AML-193 (cell line): ENCODE measurements at places on chromosomes 13 and 19.
A peak's percentile ranks its signal among the peaks of the same experiment; 100 is the strongest.

GRCh38 chr19:31444931-31445330, 95.7 kb upstream of the TSHZ3 start:
- no peak for DNase-seq

DNA sequence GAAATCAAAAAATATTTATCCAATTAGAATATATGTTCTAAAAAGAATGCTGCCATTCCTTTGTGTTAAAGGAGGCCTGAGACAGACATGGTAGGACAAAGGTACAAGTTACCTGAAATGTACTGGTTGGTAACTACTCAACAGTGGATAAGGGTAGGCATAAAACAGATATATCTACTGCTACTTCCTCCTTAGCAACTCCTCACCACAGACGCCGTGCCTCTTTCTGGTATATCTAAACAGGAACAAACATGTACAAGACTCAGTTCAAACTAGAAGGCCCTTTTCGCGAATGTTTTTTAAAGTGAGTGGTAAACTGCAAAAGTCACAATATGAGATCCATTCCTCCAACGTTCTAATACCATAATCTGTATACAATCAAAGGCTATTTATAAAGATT, 86.9 kb downstream of the TBC1D4 start:
- peak; percentile 82 for DNase-seq

DNA sequence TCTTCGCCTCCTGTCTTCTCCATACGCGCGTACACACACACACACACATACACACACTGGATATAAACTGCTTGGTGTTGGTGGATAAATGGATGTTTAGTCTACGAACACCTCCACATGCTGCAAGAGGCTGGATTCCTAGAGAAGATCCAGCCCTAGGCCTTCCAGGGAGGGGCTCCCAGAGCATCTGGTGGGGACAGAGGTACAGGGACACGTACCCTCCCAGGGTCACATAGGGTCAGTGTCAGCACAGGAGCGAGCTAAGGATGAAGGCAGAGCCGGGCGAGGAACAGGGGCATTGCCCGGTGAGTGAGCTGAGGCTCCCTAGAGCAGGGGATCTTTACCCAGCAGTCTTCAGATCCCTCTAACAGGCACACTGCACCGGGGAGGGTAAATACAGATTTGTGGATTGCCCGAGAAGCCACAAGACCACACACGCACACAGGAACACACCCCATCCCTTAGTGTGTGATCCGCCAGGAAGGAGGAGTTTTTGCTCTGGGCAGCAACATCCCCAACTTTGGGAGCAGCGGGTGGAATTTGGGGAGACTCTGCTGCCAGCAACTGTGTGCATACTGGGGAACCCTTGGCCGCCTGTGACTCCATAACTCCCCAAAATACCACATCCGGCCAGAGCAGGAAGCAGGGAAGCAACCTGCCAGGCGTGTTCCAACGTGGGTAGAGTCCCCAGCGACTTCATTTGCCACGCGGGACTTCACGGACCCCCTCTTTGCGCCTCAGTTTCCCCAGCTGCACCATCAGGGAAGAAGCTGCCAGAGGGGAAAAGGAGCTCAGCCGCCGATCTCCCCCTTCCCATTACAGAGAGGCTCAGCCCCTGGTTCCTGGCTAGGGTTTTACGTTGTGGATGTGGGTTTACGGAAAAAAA, 5.8 kb upstream of the TLE2 start:
- peak; percentile 50 for DNase-seq

DNA sequence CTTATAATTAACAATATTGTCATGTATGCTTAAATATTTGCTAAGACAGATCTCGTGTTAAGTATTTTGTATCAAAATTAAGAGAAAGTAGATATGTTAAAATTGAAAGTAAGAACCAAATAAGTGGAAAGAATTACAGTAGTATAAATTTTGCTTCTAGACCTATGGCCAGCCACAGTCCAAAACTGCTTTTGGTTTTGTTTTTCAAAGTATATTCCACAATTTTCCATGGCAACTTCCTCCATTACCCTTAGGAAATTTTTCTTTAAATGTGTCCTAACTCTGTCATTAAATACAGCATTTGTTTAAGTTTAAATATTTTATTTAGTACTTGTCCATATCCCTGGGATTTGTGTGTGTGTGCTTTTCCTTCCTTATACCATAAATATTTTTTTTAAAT, 689.0 kb downstream of the DIAPH3 start:
- DNase-seq, result no peak
